Stimulated activated CD8-positive, alpha-beta memory T cell treated with anti-CD3 and anti-CD28 coated beads, Interleukin-7, amount 100 ng/mL, for 1 hour (primary cell): ENCODE measurements at places on chromosomes 7 and 10.

GRCh38 chr10:67282871-67283270, 357.0 kb downstream of the LRRTM3 start:
- DNase-seq, result no peak

DNA sequence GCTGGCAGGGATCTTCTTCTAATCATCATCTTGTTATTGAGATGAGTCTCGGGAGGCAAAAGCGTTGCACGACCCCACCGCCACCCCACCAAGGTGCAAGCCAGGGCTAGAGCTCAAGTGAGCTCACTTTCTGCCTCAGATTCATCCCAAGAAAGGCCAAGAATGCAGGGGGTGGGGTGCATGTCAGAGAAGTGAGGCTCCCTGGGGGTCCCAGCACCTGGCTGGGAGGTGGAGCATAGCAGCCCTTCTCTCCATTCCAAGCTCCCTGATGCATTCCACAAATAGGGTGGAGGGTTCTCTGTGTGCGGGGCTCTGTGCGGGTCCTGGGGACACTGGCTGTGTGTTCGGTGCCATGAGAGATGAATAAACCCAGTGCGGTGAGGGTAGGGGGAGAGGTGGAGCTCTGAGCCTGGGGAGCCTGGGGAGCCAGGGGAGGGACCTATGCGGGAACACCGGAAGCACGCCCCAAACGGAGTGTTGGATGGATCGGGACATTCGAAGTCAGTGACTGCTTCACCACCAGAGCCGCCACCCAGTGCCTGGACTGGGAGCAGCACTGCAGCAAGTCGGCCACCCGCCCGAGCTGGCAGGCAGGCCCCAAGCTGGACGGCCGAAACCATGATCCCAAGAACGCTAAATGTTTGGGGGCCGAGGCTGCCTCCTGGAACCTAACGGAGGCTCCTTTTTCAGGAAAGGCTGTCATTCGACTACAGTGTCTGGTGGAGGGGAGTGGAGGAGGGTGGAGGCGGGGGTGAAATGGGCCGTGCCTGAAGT, 17.9 kb upstream of the HMX3 start:
- DNase-seq, result no peak

DNA sequence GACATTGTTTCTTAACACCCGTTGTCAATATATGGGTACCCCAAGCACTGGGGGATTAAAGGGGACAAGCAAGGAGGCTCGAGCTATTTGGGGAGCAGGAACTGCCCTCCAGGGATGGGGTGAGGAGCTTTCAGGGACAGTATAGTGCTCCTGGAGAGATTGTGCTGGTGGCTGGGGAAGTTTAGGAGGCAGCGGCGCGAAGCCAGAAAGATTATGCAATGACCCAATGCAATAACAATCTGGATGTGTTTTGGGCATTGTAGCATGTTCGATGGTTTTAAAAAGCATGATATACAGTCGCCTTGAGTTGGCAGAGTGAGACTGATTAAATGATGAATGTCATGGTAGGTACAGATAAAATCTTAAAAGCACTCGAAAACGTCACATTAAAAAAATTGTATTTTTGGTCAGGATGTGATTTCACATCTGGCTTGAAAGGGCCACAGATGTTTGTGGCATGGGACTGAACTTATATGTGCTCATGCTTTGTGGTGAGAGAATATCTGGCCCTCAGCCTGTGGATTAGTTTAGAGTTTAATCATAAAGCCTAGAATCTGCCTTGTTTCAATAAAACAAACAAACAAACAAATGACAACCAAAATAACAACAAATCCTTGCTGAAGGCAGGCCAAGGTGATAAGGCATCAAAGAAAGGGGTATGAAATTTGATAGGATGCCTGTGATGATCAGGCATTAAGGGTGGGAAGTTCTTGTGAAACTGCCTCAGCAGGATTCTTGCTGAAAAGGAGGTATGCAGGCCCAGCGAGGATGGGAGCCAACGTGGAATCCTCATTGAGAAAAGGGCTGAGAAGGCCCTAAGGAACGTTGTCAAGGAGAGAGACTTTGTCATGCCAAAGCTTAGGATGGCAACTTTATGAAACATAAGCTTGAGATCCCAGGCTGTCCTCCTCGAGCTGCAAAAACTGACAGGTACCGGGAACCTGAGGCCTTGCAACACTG, 417.1 kb upstream of the KLF6 start:
- no peak for DNase-seq

GRCh38 chr10:124298891-124299290, 119.8 kb downstream of the OAT start:
- no peak for DNase-seq

DNA sequence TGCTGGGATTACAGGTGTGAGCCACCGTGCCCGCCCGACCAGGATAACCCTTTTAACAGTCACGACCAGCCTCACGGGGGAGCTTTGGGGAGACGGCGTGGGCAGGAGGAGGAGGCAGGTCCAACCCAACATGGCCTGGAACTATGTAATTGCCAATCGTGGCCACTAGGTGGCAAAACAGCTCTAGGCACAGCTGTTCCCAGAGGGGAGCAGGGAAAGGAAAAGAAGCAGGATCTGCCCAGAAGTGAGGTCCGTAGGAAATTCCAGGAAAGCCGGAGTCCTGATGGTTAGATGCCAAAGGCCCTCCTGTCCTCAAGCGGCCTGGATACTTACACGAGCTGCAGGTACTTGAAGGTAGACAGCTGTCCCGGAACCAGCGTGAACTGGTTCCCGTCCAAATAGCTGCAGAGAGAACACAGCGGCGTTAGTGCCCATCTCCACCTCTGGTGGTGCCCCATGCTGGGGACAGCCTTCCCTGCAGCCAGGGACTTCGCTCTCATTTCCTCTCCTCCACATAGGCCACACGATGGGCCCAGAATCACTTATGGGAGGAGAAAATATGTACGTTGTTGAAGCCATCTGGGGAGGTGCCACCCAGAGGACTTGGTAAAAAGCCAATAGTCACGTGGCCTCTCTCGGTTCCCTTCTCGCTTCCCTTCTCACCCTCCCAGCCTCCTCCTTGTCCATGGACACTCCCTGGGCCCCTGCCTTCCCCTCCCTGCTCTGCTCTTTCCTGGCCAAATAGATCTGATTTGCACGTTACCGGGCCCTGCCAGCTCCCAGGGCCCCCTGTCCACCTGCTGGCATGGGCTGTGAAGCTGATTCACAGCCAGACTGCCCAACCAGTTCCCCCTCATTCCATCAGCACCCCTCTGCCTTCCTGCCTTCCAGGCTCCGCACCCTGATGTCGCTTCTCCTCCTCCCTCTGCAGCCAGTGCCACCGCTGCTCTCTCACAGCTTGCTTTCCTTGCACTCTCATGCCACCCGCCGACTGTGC, 148.1 kb downstream of the SLIT1 start:
- peak; percentile 35 for DNase-seq

GRCh38 chr10:31657434-31657872, 271.2 kb downstream of the ARHGAP12 start:
- no peak for DNase-seq

- no peak for DNase-seq
These were observed 180.8 kb downstream of the PRKCQ start for GRCh38 chr10:6399231-6399741.
